ENCODE measurements at places on chromosomes 12 and 14. TPM values are rescaled to one million over a fixed set of nuclear protein-coding genes. Genes with fewer than 3 reads are reported as not detected.

CCDC197 gene
- total RNA-seq = not detected

WNT5B gene
- total RNA-seq = 5.7 TPM

GRCh38 chr14:33692762-33693161, 258.1 kb downstream of the EGLN3 start:
- DNase-seq = no peak

GRCh38 chr12:72074065-72074464, 135.4 kb downstream of the TPH2 start:
- no peak for DNase-seq

GRCh38 chr12:53777936-53778644, 26.3 kb upstream of the CISTR start:
- DNase-seq = no peak

AHSA1 gene
- total RNA-seq = 151 TPM

DNA sequence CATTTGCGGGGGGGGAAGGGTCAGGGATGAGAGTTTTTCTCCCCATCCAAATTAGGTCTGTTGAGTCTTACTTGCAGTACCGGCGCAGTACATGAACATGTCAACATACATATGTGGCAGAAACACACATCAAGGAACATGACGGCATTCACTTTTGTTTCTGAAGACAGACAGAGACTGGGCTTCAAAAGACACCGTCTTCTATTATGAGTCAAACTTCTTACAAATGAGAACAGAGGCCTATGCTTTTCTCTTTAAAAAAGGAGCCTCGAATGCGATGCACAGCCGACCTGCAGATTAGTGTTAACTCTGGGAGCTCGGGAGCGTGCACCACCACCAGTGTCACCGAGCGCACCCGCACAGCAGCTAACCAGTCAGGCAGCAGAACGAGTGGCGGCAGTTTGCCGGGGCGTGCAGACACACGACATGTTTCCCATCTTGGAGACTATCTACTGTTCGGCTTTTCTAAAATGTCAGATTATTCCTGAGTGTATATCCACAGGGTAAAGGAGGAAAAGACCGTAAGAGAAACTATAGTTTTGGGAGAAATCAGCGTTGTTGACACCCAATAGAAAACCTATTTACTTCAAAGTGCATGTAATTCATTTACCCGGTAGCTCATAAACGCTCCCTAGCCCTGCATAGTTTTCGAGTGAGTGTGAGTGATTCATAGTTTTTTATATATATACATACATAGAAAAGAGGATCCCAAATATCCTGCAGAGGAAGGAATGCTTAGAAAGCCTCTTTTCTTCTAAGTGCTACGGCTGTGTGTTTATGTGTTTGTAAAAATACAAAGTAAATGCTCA, 33.0 kb downstream of the UBR7 start:
- DNase-seq = no peak

HSP90AA1 gene
- total RNA-seq = 455 TPM

ACRBP gene
- total RNA-seq = 3.8 TPM
